ENCODE measurements at places on chromosomes 6 and 20.

DNA sequence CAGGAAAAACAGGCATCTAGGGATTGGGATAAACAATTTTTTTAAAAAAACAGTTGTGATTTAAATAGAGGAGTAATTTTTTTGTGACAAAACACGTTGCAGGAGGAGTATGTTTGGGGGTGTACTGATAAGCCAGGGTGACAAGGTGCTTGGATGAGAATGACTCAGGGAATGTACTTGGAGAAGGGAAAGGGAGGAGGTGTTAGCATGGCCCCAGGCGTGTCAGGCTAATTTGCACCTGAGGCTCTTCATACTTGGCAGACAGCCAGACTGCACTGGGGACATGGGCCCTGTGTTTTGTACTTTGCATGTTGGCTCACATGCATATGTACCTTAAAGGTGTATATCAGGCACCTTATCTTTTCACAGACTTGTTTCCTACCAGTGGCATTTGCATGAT lies 22.8 kb downstream of the PANK2 start:
- DNase-seq: no peak

DNA sequence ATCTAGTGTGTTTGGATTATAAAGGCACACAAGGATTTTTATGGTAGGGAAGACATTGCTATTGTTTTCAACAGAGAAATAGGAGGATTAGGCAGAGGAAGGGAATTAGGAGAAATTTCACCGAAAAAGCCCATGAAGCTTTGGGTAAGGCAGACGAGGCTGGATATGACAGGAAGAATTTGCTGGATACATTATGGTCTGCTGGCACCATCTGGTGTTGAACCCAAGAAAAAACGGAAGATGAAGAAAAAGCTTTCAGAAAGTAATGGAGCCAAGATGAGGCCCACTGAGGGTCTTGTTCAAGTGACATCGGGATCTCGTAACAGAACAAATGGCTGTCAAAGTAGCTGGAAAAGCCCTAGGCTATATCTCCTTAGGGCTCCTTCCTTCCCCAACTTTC lies 56.5 kb downstream of the OR2J2 start:
- DNase-seq: no peak

- no peak for DNase-seq
Observed at GRCh38 chr6:144395014-144395413, 109.9 kb downstream of the UTRN start.

DNA sequence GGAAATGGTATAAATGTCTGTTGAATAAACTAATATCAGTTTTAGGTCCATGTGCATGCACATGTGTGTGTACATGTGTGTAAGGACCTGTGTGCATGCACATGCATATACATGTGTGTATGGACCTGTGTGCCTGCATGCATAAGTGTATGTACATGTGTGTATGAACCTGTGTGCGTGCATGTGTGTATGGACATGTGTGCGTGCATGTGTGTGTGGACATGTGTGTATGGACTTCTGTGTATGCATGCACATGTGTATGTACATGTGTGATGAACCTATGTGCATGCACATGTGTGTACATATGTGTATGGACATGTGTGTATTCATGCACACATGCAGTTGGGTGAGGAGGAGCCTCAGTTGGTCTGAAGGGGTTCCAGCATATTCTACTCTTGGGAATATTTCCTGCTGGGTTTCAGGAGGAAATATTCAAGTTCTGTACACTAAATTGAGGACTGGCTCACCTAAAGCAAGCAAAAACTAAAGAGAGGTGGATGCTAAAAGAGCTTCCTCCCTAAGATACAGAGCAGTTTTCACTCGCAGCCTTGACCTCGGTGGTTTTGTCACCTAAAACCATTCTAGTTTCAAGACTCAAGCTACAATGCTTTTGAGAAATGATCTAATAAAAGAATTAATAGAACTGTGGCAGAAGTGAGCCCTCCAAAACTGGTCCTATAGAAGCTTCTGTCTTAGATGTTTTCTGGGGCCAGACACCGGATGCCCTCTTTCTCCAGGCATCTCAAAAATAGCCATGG lies 742.8 kb downstream of the MAFB start:
- no peak for DNase-seq

DNA sequence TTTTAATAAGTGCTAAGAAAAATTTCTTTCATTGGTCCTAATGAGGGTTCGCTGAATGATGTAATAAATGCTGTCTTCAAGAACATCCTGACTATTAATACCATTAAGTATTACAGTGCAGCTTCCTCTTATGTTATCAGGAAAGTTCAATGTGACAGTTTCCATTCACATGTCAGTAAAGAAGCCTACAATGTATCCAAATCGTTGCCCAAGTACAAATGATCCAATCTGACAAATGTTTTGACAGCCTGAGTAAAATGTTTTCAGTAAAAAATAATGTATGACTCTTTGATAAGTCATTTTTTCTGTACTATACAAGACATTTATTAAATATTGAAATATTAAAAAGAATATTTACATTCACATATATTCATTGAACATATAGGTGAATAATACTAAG lies 496.1 kb upstream of the MANEA start:
- DNase-seq: no peak

DNA sequence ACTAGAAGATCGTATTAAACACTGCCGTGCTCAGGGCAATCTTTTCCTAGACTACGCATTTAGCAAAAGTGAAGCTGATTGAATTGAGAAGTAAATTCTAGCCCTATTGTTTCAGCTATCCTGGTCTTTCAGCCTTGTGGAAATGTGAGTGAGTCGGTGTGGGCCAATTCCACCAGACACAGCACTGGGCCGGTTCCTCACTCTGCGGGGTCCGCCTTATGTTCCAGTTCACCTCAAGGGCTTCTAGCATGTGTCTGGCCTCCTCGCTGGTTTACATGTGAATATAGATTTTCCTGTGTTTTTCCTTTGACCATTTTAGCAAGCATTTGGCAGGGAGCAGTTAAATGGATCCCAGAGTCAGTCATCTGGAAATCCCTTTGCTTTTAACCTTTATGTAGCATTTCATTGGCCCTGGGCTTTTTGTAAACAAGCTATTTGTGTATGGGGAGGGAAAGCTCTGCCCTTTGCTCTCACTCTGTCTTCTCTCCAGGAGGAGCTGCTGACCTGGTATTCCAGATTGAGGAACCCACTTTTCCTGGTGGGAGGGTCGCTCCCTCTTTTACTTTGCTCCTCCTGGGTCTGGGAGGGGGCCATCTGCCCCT lies 12.4 kb upstream of the GTSF1L start:
- DNase-seq: no peak

- DNase-seq: no peak
Observed at GRCh38 chr6:32488083-32488482, 42.0 kb downstream of the HLA-DRB5 start.

- DNase-seq: no peak
Observed at GRCh38 chr20:37919389-37920040, 16.6 kb downstream of the VSTM2L start.

- no peak for DNase-seq
Observed at GRCh38 chr20:46316984-46317684, 8.8 kb upstream of the CDH22 start.

GRCh38 chr6:41570259-41570615 lies 24.1 kb downstream of the FOXP4 start:
- DNase-seq: no peak

- DNase-seq: no peak
Observed at GRCh38 chr6:25548451-25548850, 103.6 kb upstream of the SCGN start.

DNA sequence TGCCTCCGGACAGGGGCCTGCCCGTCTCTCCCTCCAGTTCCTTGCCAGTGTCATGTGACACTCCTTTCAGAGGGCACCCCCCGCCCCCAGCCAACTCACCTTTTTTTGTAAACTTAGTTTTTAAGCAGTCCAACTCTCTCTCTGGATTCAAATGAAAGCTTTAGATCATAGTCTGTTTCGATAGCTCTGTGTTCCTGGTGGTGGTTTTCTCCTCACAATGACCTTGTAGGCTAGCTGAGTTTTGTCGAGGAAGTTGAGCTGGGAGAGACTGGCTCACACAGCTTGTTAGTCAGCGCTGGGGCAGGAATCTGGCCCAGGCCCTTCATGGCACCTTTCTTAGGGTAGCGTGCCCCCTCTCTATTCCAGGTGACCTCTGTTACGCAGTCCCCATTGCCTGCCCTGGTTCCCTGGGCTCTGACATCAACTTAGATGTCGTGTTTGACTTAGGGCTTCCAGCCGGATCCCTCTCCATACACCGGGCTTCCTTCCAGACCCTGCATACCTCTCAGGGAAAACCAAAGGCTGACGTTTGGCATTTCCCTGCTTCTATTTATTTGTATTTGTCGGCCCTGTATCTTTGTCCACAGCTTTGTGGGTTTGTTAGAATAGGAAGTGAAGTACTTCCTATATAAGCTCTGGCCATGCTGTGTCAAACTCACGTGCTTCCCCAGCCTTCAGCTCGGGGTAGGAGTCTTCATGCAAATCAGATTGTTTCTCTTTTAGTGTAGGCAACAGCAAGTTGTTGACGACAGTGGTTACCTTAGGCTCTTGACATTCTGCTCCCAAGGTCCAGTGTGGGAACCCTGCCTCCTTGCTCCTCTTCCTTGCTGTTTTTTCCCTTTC lies 12.7 kb downstream of the IGF2R start:
- no peak for DNase-seq

GRCh38 chr6:88586371-88587149 lies 376.9 kb downstream of the RNGTT start:
- no peak for DNase-seq

DNA sequence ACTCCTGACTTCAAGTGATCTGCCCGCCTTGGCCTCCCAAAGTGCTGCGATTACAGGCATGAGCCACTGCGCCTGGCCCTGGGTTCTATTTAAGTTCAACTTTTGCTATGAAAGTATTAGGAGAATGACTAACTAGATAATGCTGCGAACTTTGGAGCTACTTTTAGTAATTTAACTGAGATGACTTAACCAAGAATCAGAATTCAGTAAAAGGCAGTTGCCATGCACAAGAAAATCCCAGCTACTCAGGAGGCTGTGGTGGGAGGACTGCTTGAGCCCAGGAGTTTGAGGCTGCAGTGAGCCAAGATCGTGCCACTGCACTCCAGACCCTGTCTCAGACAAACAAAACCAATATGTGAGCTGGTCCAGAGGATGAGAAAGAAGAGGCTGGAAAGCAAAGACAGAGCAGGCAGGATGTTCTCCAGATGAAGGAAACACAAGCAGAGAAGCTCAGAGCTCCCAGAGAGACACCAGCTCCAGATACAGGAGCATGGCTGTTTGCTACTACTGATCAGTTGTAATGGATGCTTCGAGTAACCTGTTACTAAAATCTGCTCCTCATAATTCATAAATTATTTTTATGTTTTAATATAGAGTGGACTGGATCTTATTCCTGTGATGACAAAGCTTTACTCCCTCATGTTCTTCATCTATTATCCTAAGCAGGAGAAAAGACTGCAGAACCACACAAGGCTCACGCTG lies 23.9 kb downstream of the ZNF217 start:
- DNase-seq: no peak

DNA sequence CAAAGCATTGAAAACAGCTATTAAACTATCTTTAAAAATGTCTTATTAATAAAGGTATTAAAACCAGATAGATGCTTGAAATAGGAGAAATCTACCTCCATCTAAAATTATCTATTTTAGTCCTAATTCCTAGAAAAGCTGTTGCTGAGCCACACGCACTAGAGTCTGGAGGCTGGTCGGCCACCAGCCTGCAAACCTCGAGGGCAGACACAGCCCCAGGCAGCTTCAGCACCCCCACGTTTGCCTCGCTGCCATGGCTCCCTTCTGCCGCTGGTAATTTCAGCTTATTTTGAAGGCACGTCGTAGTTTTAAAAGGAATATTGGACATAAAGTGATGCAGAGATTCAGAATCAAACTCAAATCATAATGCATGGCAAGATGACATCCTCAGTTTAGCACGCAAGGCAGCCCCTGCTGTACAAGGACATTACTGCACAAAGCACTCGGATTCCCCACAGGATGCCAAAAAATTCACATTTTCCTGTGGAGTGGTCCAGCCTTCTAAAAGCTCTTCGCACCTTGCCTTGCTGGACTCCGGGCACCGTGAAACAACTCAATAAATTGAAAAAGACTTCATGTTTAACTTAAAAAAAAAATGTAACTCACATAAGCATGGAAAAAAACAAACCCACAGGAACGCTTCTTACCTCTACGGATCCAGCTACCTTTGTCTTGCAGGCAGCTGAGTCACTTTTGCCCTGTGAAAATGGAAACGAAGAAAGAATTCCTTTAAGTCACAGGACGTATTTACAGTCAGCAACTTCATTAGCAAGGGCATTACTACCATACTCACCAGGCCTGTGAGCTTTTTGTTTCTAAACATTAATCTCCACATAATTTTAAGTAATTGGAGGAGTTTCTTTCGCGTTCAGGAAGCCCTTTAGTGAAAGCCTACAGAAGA lies 143.4 kb upstream of the RPS6KA2 start:
- no peak for DNase-seq

GRCh38 chr20:49814057-49814694 lies 1.5 kb downstream of the SLC9A8 start:
- DNase-seq: no peak

DNA sequence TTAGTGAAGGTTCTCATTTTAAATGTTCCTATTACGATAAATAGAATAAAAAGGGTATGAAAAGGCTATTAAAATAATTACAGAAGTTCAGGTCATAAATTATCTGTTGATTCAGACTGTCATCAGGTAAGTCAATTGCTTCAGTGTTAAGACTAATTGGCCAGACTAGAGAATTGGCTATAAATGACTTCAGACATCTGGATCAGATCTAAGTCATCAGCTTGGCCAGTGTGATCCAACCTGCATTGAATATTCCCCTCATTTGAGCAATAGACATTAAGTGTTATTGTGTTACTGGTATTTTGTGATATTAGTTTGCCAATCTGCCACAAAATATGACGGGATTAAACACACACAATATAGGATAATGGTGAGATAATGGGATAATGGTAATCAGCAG lies 377.6 kb upstream of the CITED2 start:
- no peak for DNase-seq

GRCh38 chr20:24978513-24978912 lies 14.0 kb downstream of the APMAP start:
- DNase-seq: no peak

GRCh38 chr6:56570413-56571359 lies 72.0 kb downstream of the DST start:
- DNase-seq: no peak

DNA sequence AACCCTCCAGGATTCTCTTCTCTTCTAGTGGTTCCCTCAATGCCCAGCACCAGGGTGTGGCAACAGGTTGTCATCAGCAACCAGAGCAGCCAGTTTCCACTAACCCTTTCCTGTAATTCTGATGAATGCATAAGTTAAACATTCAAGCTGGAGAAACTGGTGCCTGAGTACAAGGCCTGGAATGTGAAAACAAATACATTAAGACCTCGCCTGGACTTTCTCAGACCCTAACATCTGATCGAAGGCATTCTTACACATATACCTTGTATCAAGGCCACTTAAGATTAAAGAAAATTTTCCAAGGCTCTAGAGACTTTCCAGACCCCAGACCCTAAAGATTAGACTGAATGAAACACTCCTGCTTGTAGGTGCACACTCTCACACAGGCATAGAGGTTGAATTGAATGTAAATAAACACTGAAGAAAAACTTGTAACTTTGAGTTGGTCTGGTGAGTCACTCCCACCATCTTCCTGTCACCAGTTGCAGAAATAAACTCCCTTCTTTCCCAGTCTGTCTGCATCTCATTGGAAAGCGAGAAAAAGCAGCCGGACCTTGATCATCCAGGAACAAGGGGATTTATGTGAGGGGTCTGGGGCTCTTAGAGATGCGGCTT lies 9.0 kb downstream of the LRP11 start:
- no peak for DNase-seq

Data from activated CD8-positive, alpha-beta memory T cell treated with anti-CD3 and anti-CD28 coated beads for 48 hours (primary cell).